RWPE2 (cell line): ENCODE measurements at places on chromosomes 4 and X.

DNA sequence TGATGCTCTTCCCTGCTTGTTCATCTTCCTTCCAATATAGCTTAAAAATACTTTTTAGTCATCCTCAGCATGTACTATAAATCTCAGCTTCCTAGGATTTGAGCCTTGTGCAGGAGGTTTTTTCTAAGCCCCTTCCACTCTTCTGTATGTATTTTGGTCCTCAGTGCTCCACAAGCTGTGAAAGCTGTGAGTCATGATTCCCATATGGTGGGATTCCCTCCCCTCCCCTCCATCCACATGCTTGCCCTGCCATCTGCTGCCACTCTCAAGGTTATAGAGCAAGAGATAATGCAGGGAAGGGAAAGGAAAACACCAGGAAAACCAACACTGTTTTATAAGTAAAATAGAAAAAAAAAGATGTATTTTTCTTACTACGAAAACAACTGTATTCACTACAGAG lies 58.5 kb upstream of the AP1S2 start:
- DNase-seq: no peak

DNA sequence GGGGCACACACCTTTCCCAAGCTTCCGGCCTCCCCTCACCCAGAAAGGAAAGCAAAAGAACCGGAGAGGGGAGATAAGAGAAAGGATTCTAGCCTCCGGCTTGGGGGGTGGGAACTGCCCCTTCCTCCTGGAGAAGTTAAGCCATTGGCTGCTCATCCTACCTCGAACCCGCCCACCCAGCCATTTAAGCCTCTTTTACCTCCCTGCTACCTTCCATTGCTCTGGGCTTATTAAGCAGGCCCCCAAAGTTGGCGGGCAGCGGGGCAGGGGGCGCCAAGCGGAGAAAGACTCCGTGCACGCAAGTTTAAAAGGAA lies 2.3 kb downstream of the MAML3 start:
- DNase-seq: peak; percentile 84

DNA sequence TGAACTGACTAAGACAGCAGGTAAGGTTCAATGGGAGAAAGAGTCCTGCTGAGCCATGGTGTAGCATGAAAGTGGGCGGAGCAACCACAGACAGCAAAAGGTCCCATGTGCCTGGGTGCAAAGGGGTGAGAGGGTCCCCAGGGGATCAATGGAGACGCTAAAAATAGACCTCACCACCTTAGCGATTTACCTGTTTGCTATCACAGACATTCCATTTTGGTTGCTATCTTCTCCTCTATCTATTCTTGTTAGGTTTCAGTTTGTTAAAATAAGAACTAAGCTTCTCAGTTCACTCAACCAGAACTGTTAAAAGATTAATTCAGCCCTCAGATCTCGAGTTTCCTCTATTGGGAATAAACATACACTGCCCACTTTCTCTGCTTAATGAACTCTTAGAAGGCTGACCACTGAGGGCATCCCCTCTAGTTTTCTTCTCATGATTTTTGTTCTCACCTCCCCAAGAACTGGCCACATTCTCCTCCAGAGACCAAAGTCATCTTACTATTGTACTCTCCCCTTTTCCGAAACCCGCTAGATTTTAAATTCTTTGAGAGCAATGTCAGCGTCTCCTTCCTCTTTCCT lies 136.7 kb downstream of the PARM1 start:
- no peak for DNase-seq

GRCh38 chrX:121231566-121232358 lies 184.4 kb downstream of the GLUD2 start:
- no peak for DNase-seq

GRCh38 chr4:5500165-5500564 lies 208.2 kb downstream of the EVC2 start:
- no peak for DNase-seq

GRCh38 chrX:19670854-19671620 lies 155.7 kb upstream of the MAP3K15 start:
- peak; percentile 38 for DNase-seq

- DNase-seq: no peak
Observed at GRCh38 chrX:138788771-138789170, 77.3 kb upstream of the FGF13 start.

DNA sequence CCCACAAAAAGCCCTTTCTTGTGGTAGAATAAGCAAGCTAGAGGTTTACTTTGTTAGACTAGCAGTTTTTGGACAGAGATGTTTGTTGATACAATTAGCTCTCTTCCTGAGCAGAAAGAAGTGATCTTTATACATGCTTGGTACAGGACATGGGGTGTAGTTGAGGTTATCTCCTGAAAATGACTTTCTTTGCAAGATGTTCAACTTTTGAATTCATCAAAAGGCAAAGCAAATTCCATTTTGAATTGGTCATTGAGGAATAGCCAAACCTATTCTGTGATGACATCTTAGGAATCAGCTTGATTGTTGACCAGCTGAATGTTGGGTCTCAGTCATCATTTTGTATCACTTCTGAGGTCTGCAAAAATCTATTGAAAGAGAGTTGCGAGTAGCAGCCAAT lies 3.8 kb downstream of the CPE start:
- DNase-seq: no peak

DNA sequence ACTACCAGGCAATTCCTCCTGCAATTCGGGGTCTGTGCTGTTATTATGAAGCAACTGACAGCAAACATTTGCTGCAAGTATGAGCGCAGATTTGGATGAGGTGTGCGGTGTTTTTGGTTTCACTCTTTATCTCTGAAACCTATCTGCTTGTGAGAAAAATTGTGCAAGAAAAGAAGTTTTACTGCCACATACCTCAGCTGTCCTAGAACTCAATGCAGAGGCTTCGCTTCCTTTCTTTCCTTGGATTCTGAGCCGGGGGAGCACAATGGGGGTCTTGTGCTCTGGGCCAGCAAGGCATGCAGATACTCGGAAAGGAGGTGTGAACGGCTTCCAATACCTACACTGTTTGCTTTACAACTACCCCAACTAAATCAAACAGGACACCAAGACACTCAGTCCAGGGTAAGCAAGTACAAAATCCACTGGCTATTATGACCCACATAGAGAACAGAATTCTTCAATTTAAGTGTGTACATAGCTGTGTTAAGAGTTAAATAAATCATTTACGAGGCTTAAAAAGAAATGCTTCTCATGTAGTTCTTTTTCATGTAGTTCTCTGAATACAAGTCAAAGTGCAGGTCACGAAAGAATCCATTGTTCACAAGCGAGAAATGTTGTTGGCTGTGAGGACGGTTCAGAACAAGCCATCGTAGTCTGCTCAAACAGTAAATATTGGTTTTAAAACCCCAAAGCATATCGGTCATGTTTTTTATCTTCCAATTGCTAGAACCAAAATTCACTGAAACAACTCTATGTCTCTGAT lies 1.1 kb downstream of the SORBS2 start:
- no peak for DNase-seq

- DNase-seq: no peak
Observed at GRCh38 chr4:88672987-88673386, 24.6 kb downstream of the NAP1L5 start.

GRCh38 chrX:151970661-151971060 lies 3.8 kb downstream of the GABRE start:
- DNase-seq: peak; percentile 75

DNA sequence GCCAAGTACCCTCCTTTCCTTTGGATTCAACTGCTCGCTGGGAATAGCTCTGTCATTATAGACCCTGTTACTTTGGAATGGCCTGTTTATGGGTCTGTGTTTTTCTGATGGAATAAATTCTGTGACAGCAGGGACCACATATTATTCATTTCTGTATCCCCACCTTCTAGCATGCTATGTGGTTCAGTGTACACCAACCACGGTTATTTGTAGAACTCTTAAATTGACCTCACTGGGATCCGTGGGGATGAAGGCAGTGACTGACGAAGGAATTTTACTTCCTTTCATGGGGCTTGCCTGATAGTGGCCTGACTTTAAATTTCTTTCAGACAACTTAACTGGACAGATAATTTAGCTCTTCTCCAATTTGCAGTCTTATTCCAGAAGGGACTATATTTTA lies 343.2 kb downstream of the SPRY1 start:
- no peak for DNase-seq

GRCh38 chrX:50108264-50108663 lies 92.5 kb downstream of the AKAP4 start:
- DNase-seq: no peak

DNA sequence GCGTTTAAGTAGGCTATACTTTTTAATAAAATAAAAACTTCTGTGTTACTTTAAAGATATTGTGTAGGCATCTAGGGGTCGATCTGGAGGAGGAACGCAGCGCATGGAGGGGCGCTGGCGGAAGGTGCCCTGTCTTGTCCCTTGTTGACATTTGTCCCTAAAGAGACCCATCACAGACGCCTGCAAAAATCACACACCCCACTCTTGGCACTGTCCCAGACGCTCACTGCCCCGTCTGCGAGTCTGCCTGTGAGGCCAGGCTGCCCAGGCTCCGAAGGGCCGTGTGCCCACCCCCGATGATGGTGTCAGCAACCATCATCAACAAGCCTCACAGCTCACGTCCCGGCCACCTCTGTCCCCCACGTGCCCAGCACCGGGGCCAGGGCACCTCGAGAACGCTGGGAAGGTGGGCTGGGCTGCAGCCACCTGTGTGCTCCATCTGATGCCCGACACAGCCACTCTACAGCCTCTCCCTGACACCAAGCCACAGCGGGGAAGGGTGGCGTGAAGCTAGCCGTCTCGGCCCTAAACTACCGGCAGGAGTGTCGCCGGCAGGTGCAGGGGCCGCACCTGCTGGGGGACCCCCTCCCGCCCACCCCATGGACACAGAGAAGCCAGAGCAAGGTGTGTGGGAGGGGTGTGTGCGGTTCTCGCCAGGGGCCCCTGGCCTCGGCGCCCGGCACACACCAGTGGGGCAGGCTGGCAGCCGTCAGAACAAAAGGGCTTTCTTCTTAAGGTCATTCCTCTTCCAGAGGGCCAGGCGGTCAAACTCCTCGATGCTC lies 26.8 kb upstream of the AFAP1 start:
- no peak for DNase-seq

DNA sequence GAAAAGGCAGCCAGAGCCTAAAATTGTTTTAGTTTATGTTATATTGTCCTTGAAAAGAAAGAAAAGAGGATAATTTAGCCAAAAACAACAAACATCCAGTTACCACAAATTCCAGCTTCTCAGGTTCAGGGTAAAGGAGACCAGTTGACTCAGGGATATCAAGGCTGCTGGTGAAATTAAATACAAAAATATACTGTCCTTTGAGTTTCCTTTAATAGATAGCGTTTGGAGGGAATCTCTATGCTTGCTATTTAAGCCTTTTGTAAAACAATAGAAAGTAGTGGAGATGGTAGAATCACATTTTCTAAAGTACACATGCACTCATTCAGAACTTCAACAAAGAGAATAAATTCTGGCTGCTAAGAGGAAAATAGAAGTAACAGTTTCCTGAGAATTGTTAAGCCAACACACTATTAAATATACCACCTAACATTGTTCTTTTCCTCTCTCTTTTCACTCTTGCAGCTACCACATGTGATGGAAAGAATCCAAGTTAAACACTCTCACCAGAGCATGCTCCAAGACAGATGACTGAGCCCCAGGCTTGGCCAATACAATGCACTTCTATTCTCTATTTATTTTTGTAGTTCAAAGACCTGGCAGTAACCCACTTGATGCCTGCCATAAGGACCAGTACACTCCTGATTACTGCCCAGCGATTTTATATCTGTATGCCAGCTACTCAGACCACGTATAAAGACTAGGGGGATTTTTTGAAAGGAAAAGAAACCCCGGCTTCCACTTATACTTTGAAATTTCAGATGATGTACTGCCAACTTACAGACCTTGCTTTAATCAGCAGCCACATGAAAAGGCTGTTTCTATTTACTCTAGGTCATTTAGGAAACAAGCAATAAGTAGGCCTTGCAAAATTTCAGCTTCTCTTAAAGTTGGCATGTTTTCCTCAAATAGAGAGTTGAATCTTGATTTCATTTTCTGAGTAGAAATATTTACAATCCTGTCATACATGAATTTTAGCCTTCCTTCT lies 756.9 kb downstream of the FAT4 start:
- DNase-seq: no peak

GRCh38 chrX:150362599-150363481 lies at the start of gene MAMLD1:
Gene MAMLD1 (plus strand): TSS chrX:150363317. CDS start chrX:150445517, 82,200 bp downstream.
- no peak for DNase-seq

DNA sequence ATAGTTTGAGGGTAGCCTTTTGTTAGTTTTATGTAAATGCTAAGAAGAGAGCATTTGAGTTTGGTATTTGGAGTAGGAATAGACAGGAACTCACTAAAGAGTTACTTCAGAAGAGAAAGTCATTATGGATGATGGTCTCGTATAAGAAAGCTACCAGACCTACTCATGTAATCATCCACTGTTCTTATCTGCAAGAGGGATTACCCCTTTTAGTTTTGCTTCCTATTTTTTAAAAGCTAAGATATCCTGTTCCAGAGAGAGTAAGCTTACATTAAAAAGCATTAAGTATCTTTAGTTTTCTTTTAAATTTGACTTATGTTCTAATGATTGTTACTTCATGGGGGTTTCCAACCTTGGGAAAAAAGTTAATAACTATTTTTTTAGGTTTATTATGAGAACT lies 12.5 kb upstream of the ART3 start:
- no peak for DNase-seq

GRCh38 chr4:30811296-30811695 lies 91.1 kb downstream of the PCDH7 start:
- no peak for DNase-seq

DNA sequence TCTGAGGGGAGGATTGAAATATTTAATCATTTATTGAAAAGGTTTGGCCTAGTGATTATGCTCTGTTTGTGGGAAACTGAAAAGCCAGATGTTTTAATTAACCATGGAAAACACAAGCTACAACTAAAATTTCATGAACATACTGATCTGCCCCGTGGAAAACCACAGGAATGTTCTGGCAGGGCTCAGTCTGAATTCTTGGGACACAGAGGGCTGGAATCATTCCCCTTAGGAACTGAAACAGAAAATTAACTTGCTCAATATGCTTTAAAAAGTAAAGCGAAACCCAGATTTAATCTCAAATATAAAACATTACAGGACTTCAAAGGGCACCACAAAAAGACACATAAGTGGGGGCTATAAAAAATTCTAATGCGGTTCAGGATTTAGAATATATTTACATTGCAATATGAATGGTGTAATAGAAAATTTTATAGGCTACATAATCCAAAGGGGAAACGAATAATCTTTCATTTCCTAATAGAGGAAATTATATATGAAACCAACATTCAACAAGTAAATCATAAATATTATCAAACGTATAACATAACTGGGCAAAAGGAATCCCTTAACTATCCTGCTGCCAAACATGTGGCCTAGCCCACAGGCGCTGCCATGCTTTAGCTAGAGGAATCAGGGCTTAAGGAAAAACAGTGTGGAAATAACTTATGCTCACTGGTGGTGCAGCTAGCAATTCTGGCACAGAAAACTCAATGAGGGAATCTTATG lies 70.9 kb downstream of the APBB2 start:
- no peak for DNase-seq

- DNase-seq: no peak
Observed at GRCh38 chr4:14695095-14695845, 307.0 kb upstream of the CPEB2 start.

GRCh38 chr4:55036405-55036804 lies 89.0 kb downstream of the KDR start:
- no peak for DNase-seq

GRCh38 chr4:182770259-182770995 lies 146.8 kb downstream of the DCTD start:
- no peak for DNase-seq

GRCh38 chr4:957231-957580 lies 16.2 kb downstream of the DGKQ start:
- no peak for DNase-seq

GRCh38 chrX:154458116-154458953 lies at the start of gene PLXNA3:
Gene PLXNA3 (plus strand): TSS chrX:154458281. CDS start chrX:154460184, 1,903 bp downstream.
- no peak for DNase-seq
